ENCODE measurements at places on chromosomes 3 and 15.

- DNase-seq = no peak
These were observed 20.4 kb downstream of the KPNA4 start for GRCh38 chr3:160544844-160545503.

GRCh38 chr3:72347819-72348319 lies 500.4 kb downstream of the SHQ1 start:
- DNase-seq = peak; percentile 74

- DNase-seq = no peak
These were observed 403.8 kb upstream of the EPHA3 start for GRCh38 chr3:88703501-88704059.

DNA sequence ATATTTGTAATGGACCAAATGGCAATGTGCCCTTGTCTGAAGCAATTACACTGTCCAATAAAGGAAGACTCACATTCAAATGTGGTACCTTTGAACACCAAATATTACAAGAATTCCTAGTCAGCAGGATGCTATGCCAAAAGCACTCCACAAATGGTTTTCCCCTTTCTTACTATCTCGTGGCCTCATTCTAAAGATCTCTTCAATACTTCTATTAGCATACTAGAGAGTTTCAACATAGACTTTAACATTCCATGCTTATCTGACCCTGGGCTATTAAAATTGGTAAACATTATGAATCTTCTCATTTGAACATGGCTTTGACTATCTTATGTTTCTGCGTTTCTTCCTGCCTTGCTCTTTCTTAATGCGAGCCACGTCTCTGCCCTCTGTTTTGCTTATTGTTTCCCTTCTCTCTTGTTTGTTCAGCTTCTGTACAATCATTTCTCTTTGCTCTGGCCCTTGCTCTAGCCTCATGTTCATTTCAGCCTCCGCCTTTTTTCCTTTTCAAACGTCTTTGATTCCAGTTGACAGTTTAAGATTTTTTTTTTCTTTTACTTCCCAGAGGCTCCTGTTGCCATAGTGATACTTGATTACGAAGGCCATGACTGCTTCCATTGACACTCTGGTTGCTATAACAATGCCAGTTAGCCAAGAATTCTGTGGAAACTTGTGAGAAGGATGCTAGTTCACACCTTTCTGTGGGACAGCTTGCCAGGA lies 49.5 kb upstream of the SLC9A9 start:
- no peak for DNase-seq

DNA sequence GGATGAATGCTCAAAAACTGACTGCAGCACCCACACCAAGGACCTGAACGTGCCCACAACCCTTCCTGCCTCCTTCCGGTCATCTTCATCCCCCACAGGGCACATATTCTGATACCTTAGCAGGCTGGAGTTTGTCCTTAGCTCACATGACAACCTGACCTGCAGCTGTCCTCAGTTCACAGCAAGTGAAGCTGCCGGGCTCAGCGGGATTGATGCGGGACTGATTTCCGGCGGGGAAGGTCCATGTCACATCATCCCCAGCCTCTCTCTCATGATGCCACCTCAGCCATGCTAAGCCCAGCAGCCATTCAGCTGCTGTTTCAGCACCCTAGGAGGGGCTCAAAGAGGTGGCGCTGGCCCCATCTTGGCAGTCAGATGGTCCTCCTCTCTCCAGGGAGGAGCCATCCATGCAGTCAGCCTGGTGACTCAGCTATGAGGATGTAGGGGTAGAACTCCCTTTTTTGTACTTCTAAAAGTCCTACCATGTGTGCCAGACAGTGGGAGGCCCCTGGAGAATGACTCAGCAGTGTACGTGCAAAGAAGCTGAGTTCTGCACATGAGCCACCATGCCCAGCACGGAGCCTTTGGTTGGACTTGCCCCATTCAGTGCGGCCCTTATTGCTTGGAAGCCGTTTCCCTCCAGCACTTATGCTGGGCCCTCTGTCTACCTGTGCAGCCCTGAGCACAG lies 9.5 kb downstream of the CA12 start:
- peak; percentile 52 for DNase-seq

DNA sequence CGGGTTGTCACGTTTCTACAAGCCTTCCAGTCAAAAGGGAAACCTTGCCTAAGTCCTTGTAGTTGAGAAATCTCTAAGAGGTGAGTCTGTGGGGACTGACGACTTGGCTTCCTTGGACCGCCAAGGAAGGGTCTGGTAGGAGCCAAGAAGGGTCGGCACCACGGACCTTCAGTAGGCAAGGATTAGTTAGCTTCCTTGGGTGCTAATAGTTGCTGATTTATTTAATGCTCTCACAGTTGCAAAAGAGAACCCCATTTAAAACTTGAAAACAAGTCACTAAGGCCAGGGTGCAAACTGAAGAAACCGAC lies 361 bp upstream of the LCMT2 start:
- no peak for DNase-seq

DNA sequence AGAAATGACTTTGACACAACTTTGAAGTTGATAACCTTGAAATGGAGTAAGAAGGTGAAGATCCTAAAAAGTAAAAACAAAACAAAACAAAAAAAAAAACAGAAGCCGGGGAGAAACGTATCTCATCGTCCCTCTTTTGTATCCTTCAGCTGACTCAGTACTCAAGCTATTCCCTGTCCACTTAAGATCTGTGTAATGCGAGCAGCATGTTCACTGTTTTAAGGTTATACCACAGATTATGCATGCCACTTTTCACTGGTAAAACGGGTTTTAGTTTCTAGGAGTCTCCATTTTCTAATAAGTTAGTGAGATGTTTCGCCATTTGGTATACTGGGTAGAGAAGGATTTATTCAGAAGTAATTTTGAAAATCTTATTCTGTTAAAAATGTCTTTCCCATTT lies 324.3 kb downstream of the FEZF2 start:
- DNase-seq = no peak

GRCh38 chr3:197317250-197317963 lies 19.0 kb upstream of the DLG1 start:
- DNase-seq = no peak

DNA sequence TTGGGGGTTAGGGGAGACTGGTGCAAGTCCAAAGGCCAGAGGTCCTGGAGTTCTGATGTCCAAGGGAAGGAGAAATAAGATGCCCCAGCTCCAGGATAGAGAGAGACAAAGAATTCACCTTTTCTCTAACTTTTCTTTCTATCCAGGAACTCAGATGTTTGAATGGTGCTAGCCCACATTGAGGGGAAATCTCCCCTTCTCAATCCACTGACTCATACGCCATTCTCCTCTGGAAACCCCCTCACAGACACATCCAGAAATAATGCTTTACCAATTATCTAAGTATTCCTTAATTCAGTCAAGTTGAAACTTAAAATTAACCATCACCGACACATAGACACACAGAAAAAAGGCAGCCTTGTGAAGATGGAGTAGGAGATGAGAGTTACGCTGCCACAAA lies 1085.2 kb downstream of the NSUN3 start:
- no peak for DNase-seq

GRCh38 chr3:11661052-11661656 lies 17.4 kb upstream of the VGLL4 start:
- no peak for DNase-seq

GRCh38 chr3:65539616-65540015 lies 499.1 kb downstream of the MAGI1 start:
- no peak for DNase-seq

DNA sequence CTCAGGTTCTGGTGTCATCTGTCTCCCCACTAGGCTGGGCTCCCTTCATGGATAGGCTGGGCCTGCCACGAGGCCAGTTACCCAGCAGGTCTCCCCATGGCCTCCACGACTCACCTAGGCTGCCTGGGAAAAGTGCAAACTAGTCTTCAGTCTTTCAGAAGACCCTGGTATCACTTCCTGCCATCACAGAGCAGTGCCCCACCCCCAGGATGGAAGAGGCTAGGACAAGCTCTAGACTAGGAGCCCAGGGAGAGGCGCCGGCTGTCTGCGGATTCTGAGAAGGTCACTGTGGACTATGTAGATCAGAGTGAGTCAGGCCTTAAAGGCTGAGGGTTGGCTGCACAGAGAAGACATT lies 63.7 kb downstream of the CORO2B start:
- no peak for DNase-seq

GRCh38 chr3:122942937-122943827 lies 84.4 kb downstream of the SEMA5B start:
- peak; percentile 88 for DNase-seq

DNA sequence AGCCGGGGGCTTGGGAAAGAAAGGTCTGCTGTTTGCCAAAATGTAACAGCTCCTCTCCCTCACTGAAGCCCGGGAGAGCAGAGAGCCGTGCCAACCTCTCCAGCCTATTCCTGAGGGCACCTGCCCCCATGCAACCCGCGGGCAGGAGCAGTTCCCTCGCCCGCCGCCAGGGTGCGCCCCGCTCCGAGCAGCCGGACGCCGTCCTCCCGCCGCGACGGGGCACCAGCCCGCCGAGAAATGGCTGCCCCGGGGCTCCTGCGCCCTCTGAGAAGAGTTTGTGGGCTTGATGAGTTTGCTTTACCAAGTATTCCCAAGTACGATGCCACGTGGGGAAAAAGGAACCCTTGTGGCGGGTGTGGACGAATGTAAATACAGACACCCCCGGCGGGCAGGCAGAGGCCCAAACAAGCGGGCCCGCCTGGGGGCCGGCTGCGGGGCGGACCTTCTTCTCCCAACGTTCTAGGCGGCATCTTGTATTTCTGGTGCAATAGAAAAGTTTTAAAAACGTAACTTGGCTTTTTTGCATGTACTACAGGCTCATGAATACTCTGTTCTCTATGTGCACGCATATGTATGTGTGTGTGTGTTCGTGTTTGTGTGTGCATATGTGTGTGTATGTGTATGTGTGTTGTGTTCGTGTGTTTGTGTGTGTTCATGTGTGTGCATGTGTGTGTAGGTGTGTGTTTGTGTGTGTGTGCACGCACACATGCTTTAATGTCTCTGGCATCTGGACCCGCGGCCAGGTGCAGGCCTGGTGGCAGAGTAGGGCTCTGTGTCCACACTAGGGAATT lies 162.9 kb downstream of the CHSY1 start:
- peak; percentile 94 for DNase-seq

DNA sequence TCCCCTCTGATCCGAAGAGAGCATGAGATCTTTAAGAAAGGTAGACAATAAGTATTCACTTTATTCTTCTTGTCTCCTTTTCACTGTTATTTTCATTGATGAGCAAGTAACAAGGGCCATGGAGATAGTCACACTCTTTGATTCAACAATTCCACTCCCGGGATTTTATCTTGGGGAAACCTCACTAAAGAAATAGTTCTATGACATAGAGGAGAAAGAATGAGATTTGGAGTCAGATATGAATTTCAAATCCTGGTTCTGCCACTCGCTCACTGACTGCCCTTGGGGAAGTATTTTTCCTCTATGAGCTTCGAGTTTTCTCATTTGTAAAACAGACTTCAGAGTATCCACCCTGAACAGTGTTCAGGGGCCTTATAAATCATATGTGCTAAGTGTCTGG lies 514.6 kb downstream of the NLGN1 start:
- DNase-seq = no peak

GRCh38 chr3:125055331-125055912 lies 375 bp downstream of the HEG1 start:
- peak; percentile 29 for DNase-seq

DNA sequence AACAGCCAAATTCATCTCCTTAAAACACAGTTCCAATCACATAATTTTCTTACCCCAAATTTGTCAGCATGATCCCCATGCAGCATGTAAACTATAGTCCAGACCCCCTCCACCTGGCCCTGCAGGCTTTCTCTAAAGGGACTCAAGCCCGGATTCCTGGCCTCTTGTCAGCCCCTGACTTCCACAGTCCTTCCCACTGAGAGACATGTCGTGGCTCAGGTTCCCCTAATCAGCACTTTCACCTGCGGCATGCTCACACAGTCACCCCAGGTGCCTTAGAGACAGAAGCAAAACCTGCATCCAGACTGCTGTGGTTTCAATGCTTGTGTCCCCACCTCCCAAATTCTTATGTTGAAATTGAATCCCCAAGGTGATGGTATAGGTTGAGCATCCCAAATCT lies 372.7 kb upstream of the ATP10A start:
- DNase-seq = no peak

- no peak for DNase-seq
These were observed 52.8 kb upstream of the NTRK3 start for GRCh38 chr15:88309363-88309762.

GRCh38 chr15:57496594-57496945 lies 95.1 kb upstream of the MYZAP start:
- no peak for DNase-seq

DNA sequence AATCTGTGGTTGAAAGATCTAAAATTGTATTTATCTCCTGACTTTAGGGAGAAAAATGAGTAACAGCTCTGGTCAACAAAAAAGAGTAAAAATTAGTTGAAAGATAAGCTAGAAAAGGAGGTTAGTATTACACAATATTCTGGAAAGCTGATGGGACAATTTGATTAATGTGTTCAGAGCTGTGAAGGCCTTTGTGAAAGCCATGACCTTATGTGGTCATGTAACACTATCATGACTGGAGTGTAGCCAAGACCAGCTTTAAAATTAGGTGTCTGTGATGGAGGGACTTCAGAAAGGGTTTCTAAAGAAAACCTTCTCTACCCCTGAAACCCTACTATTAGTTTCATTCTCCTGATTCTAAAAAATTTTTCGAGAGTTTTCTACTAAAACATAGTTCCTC lies 127.2 kb downstream of the NFKBIZ start:
- no peak for DNase-seq

DNA sequence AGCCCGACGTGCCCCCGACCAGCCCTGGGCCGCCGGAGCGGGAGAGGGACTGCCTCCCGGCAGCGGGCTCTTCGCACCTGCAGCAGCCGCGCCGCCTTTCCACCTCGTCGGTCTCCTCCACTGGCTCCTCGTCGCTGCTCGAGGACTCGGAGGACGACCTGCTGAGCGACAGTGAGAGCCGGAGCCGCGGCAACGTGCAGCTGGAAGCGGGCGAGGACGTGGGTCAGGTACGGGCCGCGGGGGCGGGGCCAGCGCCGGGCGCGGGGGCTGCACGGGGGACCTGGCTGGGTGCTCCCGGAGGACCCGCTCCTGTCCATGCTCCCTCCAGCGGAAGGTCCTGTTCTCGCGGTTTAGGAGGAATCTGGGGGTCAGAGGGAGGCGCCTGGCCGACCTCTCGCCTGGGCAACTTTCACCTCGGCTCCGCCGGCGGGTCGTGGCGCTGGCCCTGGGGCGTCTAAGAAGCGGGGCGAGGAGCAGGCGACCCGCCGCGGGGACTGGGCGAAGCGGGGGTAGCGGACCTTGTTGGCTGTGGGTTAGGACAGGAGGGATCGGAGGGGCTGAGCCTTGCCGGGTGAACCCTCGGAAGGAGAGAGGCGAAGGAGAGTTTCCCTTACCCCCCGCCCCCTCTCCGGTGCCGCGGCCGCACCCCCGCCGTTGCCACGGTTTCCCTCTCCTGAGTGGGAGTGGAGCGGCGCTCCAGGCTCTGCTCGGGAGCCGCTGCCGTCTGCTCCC lies 682 bp downstream of the ITPKA start:
- peak; percentile 25 for DNase-seq

DNA sequence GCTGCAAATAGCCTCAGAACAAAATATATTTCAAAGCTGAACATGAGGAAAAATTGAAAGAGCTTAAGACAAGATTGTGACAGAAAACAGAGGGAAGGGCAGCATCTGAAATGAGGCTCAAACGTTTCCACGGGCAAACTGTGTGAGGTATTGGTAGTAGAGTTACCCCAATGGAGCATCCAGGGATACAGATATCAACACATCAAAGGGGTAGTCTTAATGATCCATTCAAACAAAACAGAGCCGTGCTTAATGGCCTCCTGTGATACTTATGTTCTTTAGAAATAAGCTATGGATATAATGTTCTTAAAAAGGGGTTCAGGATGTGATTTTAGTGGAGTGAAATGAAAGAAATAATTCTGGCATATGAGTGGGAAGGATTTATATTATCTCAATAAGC lies 430.3 kb upstream of the PDZRN3 start:
- no peak for DNase-seq
